T-helper 2 cell (primary cell): ENCODE measurements at places on chromosomes 5 and 9.

DNA sequence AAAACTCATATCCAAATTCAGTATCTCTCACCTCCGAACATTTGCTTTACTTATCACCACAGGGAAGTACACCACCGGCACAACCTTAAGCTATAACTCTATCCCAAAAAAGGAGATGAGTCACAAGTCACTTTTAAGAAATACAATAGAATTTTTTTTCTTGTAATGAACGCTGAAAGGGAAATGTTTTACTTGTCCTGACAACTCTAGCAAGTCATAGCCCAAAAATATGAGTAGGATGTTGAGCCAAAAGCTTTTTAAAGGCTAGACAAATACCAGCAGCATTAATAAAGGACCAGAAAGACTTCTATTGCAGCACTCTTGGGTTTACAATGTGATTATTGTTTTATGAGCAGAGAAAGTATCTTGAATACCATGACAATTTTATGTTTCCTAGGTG is 147.3 kb upstream of the FST start:
- DNase-seq, result no peak

DNA sequence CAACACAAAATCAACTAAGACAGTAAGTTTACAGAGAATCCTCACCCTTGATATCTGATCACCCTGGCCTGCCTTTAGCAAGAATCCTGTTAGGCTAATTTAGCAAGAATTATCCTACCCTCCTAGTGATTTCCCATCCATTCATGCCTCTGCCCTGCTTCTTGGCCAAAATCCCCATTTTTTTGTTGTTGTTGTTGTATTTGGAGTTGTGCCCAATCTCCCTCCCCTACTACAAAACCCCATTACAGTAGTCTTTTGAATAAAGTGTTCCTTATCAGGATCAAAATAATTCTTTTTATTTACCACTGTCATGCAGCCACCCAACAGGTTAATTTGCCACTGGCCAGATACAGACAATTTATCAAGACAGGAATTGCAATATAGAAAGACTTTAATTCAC is 58.5 kb upstream of the CLINT1 start:
- no peak for DNase-seq

- DNase-seq, result no peak
Observed at GRCh38 chr9:110133608-110134210, 74.2 kb downstream of the C9orf152 start.

- DNase-seq, result no peak
Observed at GRCh38 chr5:104412649-104413240, 850.2 kb upstream of the NUDT12 start.

GRCh38 chr5:144815131-144815530 is 644.5 kb downstream of the KCTD16 start:
- no peak for DNase-seq

DNA sequence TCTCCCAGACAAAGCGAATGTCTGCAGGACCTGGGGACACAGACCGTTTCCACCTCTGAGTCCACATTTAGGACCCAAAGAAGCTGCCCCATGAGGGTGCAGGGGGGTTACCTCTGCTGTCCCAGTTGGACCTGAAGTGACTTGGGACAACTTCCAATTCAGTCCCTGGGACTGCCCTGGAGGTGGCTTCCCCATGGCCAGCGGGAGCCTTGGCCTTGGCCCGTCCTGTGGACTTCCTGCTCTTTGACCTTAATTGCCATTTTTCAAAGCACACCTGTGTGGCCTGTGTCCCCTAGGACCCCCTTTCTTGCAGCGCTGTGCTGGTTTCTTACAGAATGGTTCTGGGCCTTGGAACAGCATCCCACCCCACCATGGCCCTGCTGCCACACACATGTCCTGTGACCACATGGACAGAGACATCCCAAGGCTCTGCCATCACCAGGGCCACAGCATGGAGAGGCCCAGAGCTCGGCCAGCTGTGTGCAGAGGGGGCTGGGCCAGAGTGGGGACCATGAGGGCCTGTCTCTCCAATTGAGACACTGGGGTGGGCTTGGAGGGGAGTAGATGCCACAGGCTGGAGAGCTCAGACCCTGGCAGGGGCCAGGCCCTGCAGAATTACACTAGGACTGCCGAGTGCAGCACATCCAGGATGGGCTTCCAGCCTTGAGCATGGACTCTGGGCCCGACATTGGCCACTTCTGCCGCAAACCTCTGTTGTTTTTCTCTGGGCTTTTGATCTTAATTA is 45.8 kb downstream of the SECISBP2 start:
- DNase-seq, result no peak

- no peak for DNase-seq
Observed at GRCh38 chr9:81002906-81003305, 686.4 kb downstream of the TLE1 start.

GRCh38 chr9:97293818-97294217 is 13.6 kb upstream of the CCDC180 start:
- DNase-seq, result no peak

DNA sequence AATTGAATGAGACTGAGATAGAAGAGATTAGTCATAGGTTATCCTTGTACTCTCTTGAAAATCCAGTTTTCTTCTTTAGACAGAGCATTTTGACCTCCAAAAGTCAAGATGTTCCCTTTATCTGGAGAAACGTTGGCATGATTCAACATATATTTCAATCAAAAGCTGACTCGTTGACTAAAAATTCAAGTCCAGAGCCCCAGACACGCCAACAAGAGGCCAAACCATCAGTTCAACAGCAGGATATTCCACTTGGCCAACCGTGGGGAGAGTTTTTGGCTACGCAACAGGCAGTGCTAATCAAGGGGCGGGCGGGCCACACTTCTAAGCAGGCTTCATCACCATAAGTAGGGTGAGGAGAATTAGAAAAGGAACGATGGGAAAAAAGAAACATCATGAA is 119.1 kb downstream of the SLIT3 start:
- no peak for DNase-seq
